Left lobe of liver (tissue), 2 donors: ENCODE measurements at places on chromosomes 6 and 20. TPM values are rescaled to one million over a fixed set of nuclear protein-coding genes. Genes with fewer than 3 reads are reported as not detected.
A peak's percentile ranks its signal among the peaks of the same experiment; 100 is the strongest.

DNA sequence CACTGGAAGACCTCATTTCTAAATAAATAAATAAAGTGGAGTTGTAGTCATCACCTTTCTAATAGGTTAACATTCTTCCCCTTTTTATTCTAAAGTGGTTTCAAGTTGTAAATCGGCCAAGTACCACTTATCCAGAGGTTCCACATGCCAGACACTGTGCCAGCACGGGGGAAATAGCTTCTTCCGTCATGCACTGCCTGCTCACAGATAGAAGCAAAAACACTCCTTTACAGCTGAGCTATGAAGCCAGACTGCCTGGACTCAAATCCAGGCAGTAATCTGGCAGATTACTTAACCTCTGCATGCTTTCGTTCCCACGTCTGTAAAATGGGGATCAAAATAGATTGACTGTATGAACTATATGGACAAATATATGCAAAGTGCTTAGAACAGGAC is 17.2 kb upstream of the SCML4 start:
- DNase-seq = no peak

DNA sequence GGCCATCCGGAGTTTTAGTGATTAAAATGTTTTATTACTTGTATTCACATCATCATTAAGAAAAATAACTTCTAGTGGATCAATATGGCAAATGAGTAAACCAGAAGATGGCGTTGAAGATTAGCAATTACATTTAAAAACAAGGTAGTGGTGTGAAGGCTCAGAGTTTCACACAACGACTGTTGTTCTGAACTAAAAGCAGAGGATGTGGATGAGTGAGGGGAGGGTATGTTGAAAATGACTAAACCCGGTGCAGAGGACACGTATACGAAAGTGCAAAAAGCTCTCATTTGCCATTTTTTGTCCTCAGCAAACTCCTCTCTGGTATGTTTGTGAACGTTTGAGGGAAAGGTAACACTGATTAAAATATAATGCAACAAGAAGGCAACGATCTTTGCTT is 1.9 kb upstream of the IRF4 start:
- DNase-seq = no peak

GRCh38 chr20:31603822-31604566 is 1.1 kb upstream of the ID1 start:
- DNase-seq = peak; percentile 95

GRCh38 chr20:301886-302848 is 4.8 kb downstream of the ZCCHC3 start:
- DNase-seq = no peak

DNA sequence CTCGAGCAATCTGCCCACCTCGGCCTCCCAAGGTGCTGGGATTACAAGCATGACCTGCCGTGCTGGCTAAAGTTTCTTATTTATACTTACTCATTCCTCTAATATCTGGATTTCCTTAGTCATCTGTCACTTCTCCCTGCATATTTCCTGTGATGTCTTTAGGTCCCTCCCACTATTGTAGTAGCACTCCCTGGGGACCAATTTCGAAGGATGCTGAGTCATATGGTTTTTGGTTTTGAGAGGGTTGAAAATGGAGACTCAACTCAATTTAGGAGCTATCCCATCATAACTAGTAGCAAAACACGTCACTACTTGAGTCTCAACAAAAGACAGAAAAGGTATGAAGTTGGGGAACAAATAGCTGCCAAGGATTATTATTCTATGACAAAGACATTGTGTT is 20.2 kb downstream of the MCUR1 start:
- DNase-seq = no peak

DNA sequence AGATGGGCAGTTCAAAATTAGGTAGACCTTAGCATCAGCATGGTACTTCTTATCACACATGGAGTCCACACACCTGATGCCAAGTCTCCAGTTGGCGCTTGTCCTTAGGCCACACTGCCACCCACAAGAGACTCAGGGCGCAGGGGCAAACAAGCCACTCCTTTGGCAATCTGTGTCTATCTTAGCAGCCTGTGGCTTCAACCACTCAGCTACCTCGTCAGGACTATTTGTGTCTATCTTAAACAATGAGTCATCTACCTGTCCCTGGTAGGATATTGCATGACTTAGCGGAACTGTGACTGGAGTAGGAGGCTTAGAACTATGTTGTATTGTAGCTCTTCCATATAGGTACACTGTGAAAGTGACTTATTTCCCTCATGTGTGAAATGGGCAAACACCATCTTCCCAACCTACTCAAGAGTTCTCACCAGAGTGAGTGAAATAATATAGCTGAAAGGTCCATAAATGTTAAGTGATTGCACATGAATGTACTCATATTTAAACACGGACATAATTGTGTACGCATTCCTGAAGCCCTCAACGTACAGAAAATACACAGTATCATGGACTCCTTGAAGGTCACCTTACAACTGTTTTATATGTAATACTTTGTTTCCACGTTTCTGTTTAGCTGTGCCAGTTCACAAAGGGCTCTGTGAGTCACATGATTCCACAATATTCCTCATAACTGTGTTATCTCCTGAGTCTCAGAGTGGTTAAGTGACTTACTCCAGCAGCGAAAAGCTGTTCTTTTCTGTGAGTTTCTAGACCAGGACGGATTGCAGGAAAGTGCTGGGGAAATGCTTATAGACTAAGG is 1.6 kb downstream of the TRIM27 start:
- DNase-seq = no peak

KCNQ2 gene
- not detected for total RNA-seq
